ENCODE measurements at places on chromosomes 5 and 9.

GRCh38 chr5:1319436-1320256, 24.8 kb upstream of the TERT start:
- peak; percentile 6 for DNase-seq

DNA sequence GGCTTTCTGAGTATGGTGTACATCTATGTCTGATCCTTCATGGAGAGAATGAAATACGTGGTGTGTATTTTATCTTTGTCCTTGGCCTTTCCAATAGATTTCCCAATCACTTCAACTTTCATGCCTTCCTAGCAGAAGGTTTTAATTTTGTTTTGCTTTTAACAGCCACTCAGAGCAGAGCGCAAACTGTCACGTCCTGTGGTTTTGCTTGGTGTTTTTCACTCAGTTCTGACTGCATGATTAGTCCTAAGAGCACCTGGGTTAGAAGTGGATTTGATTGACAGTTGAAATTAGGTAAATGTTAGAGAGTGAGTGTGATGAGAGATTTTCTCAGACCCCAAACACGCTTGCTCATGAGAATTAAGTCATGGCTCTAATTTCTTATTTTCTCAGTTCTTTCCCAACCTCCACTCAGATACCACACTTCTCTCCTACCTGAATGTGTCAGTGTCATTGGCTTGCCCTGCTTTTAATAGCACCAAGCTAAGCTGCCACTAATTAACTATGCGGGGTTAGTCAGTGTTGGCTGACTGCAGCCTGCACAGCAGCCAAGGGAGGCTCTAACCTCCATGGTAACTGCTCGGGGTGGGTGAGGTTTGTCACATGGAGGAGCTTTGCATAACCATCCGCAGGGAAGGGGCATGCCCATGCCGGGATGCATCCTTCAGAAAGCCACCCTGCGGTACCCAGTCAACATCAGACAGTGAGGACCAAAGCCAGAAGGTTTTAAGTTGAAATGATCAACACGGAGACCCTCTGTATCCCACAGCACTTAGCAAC, 173.4 kb downstream of the NR3C1 start:
- DNase-seq: no peak

GRCh38 chr9:83981126-83981871, 694 bp downstream of the RMI1 start:
- DNase-seq: no peak

- DNase-seq: peak; percentile 23
Observed at GRCh38 chr5:40681363-40682153, 1.8 kb downstream of the PTGER4 start.

GRCh38 chr5:25224316-25224982, 579.7 kb upstream of the CDH10 start:
- no peak for DNase-seq

GRCh38 chr5:52660621-52661020, 127.1 kb upstream of the ITGA1 start:
- DNase-seq: no peak

DNA sequence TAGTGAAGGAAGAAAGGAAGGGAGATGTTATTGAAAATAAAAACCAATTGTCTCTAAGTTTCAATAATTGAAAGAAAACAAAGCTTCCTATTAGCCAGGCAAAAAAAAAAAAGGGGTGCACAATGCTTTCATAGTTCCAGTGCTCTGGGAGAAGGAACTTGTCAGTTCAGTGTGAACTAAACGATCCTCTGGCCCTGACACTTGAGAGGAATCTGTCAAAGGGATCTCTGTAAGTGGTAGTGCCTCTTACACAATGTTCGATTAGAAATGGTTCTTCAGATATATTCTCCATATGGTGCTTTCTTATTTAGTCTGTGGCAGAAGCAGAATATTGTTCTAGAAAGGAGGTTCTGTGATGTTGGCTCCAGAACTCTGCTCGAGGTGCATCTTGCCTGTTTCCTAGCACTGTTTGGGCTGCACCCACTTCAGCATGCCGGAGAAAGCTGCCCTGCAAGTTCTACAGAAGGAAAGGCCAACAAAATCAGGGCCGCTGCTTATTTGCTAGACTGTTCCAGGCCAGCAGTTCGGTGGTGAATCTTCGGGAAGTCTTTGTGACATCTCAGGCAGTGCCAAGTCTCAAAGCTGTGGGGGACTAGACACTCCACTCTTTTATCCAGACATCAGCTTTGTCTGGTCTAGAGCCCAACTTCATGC, 90.9 kb downstream of the PIK3R1 start:
- DNase-seq: no peak

DNA sequence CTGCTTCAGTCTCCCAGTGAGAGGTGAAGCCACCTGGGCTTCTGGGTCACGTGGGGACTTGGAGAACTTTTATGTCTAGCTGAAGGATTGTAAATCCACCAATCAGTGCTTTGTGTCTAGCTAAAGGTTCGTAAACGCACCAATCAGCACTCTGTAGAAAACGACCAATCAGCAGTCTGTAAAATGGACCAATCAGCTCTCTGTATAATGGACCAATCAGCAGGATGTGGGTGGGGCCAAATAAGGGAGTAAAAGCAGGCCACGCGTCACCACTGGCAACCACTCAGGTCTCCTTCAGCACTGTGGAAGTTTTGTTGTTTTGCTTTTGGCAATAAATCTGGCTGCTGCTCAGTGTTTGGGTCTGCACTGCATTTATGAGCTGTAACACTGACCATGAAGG, 69.1 kb upstream of the NREP start:
- no peak for DNase-seq

DNA sequence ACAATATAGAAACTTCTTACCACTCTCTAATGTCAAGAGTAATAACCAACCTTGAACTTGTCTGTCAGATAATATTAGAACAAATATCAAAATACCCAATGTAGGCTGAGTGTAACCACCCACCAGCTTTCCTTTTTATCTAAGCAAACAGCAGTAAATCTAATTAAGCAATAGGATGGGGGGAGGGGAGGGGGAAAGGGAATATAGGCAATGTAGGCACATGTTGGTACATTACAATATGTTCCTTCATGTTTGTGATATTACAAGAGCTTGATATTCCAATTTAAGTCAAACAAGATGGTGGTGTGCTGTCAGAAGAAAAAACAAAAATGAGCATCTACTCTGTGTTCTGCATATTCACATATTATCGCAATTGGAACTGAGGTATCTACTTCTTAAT, 158.2 kb downstream of the DENND1A start:
- no peak for DNase-seq

DNA sequence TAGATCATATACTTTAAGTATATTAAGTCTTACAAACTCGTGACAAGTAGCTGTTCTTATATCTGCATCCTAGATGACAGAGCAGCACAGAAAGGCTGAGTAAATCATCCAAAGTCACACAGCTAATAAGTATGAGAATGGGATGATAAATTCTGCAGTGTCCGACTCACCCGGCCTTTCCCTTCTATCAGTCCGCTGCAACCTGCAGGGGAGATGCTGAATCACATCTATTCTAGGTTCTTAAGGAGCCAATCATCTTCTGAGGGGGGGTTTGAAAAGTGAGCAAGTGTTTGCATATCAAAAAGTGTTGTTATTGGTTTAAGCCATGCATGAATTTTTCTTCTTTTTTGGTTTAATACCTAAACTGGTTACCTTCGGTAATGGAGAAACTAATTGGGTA, 38.9 kb downstream of the ADAMTS16 start:
- no peak for DNase-seq

DNA sequence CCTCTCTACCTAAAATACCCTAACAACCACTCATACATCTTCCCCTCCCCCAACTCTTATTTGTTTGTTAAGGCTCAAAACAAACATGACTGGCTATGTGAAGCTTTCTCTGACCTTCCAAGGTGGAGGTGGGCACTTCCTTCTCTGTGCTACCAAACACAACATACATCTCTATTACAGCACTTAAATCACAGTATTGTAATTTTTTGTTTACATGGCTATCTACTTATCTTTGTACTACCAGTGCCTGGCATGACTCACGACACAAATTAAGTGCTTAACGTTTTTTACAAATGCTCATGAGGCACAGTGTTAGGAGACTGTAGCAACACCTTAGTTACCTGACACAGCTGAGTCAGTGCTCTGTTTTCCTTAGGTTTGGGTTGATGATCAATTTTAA, 18.6 kb downstream of the HOMER1 start:
- no peak for DNase-seq

DNA sequence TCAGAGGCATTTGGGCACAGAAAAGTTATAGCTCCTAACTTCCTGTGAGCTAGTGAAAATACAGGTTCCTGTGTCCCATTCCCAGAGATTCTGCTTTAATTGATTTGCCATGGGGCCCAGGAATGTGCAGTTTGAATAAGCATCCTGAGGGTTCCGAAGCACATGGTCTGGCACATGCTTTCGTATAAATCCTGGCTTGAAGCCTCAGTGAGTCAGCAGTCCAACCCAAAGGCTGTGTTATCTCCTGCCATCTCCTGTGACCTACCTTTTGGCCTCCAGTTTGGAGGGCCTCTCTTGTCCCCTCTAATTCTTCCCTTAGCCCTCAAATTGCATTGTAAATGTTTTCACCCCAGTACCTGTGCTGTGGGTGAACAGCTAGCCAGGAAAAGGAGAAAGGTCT, 183.8 kb downstream of the NR3C1 start:
- no peak for DNase-seq

- no peak for DNase-seq
Observed at GRCh38 chr5:140546851-140547507, 483 bp upstream of the EIF4EBP3 start.

DNA sequence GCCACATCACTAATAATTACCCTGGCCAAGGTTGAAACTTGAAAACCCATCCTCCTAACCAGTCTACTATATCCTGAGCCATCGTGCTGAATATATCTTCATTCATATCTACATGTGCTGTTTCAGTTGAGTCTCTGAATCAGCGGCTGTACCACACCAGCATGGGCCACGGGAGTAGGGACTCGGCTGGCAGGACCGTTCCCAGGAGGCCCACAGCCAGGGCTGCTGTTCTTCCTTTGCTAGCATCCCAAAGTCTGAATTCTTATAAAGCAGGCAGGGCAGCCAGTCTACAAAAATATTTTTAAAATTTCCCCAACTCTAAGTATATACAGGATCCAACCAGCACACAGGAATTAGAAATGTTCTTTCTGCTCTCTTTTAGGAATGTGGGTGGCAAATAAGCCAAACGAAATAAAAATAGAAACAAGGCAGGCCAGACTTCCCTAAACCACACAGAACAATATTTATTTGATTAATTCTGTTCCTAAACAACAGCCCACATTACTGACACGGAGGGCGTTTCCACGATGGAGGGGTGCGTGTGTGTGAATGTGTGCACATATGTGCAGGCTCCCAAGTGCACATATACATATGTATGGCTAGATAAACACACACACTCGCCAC, 42.8 kb upstream of the EQTN start:
- no peak for DNase-seq

DNA sequence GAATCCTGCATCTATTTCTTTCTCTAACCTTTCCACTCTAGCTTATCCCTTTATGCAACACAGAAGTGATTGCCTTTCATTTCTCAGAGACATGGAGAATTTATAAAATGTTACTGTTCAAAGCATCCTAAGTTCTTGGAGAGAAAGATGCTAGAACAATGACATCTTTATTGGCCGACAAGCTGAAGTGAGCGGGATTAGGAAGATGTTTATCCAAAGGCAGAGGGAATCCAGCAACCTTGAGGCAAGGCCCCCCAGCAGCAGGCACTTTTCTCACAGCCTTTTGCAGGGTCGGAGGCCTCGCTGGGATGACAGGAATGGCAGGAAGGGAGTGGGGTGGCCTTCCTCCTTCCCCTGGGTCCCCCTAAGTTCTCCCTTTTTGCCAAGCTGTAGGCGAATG, 204.8 kb downstream of the GAPVD1 start:
- no peak for DNase-seq

- DNase-seq: no peak
Observed at GRCh38 chr5:74378464-74378863, 262.1 kb downstream of the ENC1 start.

DNA sequence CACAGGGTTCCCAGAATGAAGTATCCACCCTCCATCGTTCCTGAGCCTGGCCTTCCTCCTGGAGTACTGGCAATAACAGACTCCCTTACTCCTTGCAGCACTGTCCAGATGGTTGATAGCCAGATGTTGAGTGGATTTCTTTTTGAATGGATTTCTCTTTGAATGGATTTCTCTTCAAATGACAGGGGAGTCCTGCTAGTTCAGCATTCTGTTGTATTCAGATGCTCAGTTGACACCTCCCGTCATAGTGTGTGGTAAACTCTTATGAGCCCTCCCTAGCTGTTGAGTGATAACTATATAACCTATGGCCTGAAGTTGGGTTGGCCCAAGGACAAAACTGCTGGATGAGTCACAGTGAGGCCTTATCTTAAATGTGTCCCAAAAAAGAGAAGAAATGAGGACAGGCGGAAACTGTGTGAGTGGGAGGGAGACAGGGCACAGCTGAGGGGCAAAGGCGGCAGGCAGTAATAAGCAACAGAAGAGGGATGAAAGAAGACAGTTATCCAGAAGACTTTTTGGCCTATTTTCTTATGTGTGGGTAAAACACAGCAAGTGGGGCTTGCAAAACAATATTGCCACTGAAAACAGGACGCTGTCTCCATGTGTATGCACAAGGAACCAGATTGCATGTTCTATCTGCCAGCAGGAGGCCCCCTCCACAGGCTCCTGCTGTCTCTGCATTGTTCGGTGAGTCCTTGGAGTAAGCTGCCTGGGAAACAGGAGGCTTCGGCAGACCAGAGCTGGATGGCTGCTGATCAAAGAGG, 209.5 kb upstream of the S1PR3 start:
- DNase-seq: no peak

DNA sequence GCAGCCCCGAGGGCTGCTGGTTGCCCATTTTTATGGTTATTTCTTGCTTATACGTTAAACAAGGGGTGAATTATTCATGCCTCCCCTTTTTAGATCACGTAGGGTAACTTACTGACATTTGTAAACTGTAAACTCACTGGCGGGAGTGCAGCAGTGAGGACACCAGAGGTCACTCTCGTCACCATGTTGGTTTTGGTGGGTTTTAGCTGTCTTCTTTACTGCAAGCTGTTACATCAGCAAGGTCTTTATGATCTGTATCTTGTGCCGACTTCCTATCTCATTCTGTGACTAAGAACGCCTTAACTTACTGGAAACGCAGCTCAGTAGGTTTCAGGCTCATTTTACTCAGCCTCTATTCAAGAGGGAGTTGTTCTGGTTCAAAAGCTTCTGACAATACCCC, 155.0 kb upstream of the PRDM9 start:
- DNase-seq: no peak

GRCh38 chr5:55711507-55712022, 559 bp downstream of the SLC38A9 start:
- DNase-seq: no peak

DNA sequence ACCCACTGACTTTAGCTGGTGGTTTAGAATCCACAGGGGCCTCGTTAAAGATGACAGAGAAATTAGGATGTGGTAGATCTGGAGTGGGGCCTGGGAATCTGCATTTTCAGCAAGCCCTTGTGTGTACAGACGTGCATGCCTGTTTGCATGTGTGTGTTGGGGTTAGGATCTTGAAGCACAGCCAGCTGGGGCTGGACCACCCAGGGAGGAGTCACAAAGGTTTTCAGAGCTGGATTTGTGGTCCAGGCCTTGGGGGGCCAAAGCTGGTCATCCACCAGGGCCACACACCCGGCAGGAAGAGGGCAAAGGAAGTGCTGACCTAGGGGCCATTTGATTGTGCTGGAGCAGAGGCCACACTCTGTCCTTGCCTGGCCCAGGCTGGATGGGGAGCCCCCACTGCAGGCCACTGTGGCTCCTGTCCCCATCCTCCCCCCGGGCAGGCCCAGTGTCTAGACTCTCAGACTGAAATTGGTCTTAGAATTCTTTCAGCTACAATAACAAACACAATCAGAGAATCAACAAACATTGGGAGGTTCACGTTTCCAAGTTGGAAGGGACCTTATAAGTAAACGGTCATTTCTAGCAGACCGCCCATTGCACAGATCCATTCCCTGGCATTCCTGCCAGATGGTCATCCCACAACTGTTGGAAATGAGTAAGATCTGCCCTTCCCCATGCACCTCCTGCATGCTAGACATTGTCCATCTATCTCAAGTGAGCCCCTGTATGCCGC, 10.3 kb downstream of the CDX1 start:
- DNase-seq: no peak

Measured in GM12892 (cell line).